ENCODE measurements at places on chromosomes 13 and 19. TPM values are rescaled to one million over a fixed set of nuclear protein-coding genes. Genes with fewer than 3 reads are reported as not detected.

DNA sequence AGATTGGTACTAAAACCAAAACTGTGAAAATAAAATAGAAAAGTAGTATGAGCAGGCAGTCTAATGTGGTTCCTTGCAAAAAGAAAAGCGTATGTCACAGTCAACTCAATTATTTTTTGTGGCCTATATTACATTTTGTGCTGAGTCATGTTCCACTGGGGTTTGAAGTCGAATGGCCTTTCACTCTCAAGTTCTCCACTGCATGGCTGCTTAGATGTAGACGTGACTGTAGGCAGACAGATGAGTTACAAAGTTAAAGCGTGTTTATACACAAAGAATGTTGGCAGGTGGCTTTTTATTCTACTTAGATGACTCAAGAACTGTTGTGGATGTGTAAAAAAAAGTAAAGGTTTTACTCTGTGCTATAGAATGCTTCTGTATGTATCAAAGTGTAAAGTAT lies 133.9 kb downstream of the SLITRK6 start:
- DNase-seq = no peak

- DNase-seq = no peak
These were observed 478.1 kb upstream of the NBEA start for GRCh38 chr13:34464011-34464410.

The KCTD15 gene
- 48.6 TPM for total RNA-seq

DNA sequence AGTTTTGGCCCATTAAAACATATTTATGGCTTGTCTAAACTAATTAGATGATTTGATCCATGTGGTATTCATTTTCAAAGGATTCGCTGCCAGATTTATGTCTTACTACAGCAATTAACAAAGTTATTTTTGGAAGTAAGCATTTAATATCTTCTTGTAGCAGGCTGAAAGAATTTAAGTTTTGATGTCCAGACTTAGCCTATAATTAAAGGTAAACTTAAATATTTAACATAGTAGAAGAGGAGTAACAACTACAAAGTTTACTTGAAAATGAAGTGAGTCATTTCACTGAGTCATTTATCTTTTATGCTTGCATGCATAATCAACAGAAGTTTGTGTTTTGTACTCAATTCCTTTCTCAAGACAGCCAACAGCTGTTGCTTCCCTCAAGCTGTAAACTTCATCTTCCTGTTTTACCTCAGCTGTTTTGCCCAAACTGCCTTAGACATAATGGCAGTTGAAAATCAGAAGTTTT lies 58.1 kb downstream of the EDNRB start:
- DNase-seq = peak; percentile 74

The ZIC5 gene
- not detected for total RNA-seq

GRCh38 chr13:59906413-59907049 lies 257.2 kb downstream of the DIAPH3 start:
- DNase-seq = peak; percentile 19

DNA sequence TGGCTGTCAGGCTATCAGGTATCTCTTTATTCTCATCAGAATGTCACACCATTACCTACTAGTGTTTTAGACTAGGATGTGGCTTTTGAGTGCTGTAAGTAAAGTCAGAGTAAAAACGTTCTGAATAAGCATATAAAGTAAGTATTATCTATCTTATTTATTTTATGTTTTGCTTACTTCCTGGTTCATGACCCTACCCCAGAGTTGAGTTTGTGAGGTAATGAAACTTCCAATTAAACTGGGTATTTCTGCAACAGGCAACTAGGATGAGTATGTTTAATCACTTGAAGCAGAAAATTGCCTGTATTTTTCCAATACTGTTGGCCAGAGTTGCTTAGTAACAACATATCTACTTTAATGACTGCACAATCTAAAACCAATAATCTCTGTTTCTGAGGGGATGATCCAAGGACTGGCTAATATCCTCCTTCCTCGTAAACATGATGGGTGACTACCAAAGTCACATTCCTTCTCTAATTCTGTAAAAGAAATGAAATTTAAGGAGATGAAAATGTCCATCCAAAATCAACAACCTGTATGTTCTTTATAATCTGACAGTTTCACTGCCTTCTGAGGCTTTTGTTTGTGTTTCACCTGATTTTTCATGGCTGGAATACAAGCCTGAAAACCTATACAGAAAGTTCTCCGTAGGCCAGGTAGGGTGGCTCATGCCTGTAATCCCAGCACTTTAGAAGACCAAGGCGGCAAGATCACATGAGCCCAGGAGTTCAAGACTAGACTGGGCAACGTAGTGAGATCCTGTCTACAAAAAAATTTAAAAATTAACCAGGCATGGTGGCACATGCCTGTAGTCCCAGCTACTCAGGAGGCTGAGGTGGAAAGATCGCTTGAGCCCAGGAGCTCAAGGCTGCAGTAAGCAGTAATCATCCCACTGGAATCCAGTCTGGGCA lies 83.1 kb downstream of the ABCC4 start:
- no peak for DNase-seq

DNA sequence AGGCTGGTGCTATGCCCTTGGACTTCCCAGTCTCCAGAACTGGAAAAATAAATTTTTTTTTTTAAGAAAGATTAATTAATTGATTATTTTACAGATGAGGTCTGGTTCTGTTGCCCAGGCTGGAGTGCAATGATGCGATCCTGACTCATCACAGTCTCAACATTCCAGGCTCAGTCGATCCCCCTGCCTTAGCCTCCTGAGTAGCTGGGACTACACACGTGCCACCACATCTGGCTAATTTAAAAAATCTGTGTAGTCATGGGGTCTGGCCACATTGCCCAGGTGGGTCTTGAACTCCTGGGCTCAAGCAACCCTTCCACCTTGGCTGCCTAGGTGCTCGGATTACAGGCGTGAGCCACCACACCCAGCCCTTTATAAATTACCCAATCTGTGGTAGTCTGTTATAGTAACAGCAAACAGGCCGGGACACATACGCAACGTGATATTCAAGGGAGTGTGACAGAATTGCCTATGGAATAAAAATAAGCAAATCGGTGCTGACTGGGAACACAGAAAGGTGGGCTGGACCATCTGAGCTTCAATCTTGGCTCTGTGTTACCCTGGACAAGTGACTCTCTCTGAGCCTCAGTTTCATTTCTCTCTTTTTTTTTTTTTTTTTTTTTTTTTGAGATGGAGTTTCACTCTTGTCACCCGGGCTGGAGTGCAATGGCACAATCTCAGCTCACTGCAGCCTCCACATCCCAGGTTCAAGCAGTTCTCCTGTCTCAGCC lies 42.8 kb downstream of the PIN1 start:
- no peak for DNase-seq

The ONECUT3 gene
- not detected for total RNA-seq

Measured in skin of body (tissue), 3 donors.